ENCODE measurements at places on chromosomes 6 and 20. TPM values are rescaled to one million over a fixed set of nuclear protein-coding genes. Genes with fewer than 3 reads are reported as not detected.

Gene DEFB132
- not detected for total RNA-seq

GRCh38 chr6:111642463-111643158, 36.9 kb upstream of the TRAF3IP2 start:
- DNase-seq: peak; percentile 54

Gene EDEM2
- 24.2 TPM for total RNA-seq

- no peak for DNase-seq
These were observed 16.7 kb downstream of the TRAPPC3L start for GRCh38 chr6:116528780-116529179.

Gene XKR7
- not detected for total RNA-seq

Gene SYS1
- total RNA-seq: 38.6 TPM

DNA sequence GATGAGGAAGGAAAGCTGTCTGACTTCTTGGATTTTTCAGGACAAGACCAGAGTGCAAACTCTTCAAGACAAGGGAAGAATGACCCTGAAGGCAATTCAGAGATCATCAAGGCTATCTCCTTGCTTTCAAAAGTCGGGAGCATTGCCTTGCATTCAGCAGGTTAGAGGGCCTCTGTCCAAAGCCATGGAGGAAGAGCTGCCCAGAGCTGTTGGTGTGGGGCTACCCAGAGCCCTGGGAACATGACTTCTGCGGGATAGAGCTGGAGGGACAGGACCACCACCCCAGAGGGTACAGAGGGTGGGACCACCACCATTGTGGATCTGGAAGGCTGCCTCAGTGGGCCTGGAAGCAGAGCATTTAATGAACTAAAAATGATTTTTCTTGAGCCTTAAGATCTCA, 5.2 kb upstream of the SRXN1 start:
- DNase-seq: no peak
